ENCODE measurements at places on chromosomes 1 and 21. TPM values are rescaled to one million over a fixed set of nuclear protein-coding genes. Genes with fewer than 3 reads are reported as not detected.

IFT25 gene
- total RNA-seq, result 57.7 TPM

PHTF1 gene
- total RNA-seq, result 24.8 TPM

SKI gene
- total RNA-seq, result 20.0 TPM

WDTC1 gene
- 22.3 TPM for total RNA-seq

HFM1 gene
- 9.1 TPM for total RNA-seq

TNNT2 gene
- 23.4 TPM for total RNA-seq

CBS gene
- 29.1 TPM for total RNA-seq

ZNF648 gene
- total RNA-seq, result 0.99 TPM

DMBX1 gene
- total RNA-seq, result 0.10 TPM

FABP3 gene
- total RNA-seq, result 82.1 TPM

C4BPB gene
- total RNA-seq, result not detected

PSMD4 gene
- total RNA-seq, result 211 TPM

IL20 gene
- total RNA-seq, result not detected

FCRL6 gene
- 0.20 TPM for total RNA-seq
